ENCODE measurements at places on chromosomes 16 and 17.
A peak's percentile ranks its signal among the peaks of the same experiment; 100 is the strongest.

GRCh38 chr17:38600416-38600815 lies 5.3 kb downstream of the SRCIN1 start:
- no peak for DNase-seq

DNA sequence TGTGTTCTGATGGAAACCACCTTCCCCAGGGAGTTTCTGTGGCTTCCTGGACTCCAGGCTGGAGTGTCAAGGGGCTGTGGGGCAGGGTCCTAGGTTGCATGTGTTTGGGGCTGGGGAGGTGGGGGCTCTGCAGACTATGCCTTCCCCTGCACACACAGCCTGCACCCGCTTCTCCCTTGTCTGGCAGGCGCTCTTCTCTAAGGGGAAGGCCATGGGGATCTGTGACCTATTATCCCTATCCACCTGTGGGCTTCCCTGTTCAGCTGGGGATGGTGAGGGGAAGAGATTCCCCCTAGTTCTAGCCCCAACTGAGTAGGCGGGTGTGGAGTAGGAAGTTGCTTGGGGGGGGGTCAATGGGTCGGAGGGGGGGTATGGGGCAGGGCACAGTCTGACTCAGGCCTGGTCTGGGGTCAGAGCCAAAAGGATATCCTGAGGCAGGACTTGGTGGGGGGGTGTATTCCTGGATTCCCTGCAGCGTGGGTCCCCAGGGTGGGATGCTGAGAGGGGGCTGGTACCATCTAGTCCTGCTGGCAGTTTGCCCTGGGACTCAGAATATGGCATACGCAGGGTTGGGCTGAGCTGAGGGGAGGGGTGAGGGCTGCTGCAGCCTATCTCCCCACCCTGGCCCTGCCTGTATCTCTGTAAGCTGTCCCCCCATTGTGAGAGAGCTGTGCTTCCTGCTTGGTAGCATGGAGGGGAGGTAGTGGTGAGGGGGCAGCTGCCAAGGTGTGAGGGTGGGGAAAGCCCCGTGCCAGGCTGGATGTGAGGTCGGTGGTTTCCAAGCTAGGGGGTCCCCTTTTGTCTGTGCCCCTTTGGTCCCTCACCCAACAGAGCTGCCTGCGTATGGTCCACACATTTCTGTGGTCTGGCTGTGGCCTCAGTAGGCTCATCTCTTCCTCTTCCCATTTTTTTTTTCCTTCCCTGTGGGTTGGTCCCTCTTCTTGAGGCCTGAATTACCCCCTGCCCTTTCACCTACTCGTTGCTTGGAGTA lies 14.7 kb downstream of the RARA start:
- no peak for DNase-seq

DNA sequence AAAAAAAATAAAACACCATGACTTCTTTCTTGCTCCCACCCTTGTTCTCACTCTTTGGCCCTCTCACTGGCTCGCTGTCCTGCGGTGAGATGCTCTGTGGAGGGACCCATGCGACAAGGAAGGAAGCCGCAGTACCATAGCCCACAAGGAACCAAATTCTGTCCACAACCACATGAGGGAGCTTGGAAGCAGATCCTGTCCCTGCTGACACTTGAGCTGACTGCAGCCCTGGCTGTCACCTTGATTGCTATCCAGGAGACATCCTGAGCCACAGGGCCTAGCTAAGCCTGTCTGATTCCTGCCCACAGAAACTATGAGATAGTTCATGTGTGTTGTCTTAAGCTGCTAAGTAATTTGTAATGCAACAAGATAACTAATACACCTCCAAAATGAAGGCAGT lies 4.8 kb upstream of the MT2A start:
- DNase-seq = no peak

DNA sequence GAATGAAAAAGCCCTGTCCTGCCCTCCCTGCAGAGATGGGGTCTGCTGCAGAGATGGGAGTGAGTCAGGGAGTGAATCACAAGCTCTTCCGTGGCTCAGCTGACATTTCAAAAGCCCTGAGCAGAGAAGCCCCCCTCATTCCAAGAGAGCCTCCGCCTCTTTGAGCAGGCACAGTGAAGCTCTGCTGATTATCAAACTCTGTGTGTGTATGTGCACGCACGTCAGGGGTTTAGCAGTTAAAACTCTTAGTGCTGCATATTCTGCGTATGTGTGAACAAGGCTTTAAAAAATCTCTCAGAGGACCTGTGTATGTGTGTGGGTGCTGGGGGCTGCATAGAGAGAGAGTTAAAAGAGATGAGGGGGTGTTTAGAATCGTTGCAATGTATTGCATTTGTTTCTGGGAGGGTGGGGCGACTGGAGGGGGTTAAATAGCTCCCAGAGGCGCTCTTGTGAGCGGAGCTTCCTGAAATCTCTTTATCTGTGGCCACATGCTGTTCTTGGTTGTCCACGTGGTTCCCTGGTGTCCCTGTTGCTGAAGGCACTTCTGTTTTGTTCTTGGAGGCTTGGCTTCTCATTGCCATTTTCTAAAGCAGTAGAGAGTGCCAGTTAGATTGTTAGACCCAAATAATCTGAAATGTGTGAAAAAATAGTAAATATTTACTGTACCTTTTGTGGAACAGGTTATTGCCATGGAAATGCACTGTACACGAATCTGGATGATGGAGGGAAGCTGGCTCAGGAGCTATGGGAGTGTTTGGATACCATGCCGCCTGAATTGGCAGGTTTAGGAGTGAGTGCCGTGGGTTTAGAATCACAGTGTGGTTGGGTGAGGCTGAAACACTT lies 116.6 kb downstream of the PRKCB start:
- peak; percentile 75 for DNase-seq

DNA sequence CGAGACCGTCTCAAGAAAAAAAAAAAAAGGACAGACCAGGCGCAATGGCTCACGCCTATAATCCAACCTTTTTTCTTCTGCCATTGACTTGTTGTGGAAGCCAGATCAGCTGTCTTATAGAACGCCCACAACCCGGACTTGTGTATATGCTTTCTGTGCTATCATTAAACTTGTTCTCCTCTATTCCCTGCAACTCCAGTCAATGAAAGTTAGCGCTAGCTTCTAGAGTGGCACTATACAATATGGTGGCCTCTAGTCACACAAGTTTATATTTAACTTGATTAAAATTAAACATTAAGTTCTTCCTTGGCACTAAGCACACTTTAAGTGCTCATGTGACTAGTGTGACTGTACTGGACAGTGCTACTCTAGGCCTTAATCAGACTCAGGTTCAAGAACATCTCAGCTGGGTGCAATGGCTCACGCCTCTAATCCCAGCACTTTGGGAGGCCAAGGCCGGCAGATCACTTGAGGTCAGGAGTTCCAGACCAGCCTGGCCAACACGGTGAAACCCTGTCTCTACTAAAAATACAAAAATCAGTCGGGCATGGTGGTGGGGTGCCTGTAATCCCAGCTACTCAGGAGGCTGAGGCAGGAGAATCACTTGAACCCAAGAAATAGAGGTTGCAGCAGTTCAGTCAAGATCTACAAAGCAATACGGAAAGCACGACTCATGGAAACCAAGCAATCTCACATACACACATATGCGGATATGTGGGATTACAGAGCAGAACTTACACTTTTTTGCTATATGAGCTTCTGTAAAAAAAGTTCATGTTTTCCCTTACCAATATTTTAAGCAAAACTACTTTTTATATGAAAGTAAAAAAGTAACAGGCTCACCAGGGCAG lies 18.8 kb upstream of the GLG1 start:
- DNase-seq = no peak
